Ammon's horn (tissue), 1 donor: ENCODE measurements at places on chromosomes 1 and 21.

DNA sequence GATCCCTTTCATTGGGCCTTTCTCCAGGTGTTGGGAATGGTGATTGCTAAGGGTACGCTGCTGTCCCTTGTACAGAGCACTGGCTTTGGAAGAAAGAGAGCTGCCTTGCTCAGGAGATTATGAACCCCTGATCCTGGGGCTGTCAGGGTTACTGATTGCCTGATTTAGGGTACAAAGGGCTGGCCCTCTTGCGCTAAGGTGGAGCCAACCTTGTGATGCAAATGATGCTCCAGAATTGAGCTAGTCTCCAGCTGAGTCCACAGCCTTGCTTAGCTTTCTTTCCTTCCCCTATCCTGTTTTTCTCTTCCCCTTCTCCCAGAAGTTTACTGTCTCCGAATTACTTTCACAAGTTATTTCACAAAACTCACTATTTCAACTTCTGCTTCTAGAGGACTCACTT is 334.7 kb downstream of the AMY1C start:
- DNase-seq = no peak

GRCh38 chr1:67058761-67059160 is 4.8 kb upstream of the SLC35D1 start:
- DNase-seq = no peak

DNA sequence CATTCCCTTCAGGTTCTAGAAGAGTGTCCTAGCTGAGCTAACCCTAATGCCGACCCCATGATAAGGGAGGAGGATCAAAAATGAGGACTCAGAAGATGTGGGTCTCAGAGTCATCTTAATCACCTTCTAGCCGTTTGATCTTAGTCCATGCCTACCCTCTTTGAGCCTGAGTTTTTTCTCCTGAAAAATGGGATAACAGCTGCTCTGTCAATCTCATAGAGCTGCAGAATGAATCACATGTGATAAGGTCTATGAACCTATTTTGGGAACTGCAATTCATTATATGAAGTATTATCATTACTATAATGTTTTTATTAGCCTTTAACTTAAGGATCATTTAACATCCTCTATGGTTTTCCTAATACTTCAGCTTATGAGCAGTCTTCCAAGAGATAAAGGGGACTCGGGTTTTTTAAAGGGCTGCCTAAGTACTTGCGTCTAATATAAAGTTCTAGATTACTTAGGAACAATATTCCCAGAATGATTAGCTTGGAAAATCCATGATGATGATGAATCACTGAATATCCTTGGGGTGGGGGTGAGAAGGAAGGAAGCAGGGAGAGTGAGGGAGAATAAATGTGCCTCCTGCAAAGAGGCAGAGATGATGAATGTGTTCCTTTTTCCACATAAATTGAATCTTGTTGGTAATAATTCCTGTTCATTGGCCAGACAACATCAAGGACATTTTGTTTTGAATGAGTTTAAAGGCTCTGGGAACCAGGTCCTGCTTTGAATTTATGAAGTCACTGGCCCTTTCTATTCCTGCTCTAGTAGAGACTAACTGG is 66.8 kb downstream of the COLGALT2 start:
- DNase-seq = no peak

DNA sequence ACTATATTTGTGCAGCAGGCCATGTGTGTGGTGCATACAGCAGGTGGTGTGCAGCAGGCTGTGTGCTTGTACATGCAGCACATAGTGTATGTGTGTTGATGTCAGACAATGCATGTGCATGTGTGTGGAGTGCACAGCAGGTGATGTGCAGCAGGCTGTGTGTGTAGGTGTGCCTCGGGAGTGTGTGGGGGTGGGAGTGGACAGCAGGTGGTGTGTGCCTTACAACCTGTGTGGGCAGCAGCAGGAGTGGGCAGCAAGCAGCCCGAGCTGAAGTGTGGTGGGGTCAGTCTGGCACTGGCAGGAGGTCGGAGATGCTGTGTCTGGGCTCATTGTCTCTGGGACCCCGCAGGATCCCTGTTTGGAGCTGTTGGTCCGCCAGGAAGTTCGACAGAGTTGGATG is 29.6 kb downstream of the PTPRF start:
- DNase-seq = no peak

DNA sequence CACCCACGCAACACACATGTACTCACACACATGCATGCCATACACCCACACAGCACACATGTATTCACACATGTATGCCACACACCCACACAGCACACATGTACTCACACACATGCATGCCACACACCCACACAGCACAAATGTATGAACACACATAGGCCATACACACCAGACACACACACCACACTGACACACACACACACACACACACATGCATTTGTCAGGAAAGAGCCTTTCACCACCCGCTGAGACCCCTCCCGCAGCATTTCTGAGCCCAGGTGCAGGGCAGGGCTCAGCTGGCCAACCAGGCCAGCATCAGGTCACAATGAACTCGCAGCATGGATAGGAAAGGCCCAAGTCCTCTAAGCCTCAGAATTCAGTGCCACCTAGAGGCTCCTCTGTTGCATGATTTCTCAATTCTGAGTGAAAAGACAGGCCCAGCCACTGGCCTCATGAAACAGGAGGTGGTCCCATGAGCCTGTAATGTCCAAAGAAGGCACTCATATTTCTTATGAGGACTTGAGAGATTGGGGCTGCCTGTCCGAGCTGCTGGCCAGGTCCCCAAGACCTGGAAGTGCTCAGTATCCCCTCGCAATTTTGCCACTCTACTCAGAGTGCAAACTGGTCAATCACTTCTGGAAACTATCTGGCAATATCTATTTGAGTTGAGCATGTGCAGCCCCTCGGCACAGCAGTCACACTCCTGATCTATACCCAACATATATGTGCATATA is 57.3 kb downstream of the PSMG1 start:
- peak; percentile 66 for DNase-seq

DNA sequence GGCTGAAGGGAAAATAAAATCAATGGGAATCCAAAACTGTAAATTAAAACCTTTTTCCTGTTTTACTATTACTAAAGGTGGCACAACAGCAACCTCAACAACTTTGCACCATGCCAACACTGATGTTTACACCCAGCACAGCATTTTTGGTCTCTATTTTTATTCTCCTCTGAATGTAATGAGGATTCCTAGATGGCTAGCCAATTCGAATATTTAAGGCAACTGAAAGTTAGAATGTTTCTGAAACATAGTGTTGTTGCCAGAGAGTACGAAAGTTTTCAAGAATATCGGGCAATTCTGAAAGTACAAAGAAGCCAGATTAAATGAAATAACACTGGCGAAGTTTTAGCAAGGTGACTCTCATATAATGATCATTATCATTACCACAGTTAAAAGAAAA is 40.7 kb downstream of the CHODL start:
- no peak for DNase-seq

DNA sequence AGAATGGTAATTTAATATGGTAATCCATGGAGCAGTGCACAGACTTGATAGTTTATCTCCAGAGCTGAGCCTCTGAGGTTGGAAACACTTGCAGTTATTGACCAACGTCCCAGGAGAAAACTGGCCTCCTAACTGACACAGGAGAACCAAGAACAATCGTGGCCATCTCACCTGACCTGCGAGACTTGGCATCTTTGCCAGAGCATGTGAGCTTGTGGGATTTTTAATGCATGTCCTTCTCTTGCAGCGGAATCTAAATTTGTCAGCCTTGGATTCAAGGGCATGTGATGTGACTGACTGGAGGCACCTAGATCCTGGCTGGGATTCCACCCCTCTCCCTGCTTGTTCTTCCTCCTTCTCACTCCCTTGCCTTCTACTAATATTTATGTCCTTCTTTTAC is 27.8 kb upstream of the SLC26A9 start:
- no peak for DNase-seq

DNA sequence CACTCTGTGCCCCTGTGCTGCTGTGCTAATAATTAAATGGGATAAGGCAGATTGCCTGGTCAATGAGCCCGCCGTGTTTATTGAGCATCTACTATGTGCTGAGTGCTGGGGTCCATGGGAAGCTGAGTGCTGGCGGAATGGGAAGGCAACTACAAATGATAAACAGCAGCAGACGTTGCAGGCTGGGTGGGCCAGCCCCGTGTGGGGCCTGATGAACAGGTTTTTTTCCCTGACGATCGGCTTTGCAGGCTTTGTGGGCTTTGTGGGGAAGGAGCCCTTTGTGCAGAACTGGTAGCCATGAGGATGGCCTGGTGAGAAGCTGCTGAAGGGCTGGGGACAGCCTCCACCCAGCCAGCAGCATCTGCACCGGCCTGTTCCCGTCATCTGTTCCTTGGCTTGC is 3.5 kb downstream of the PDE9A start:
- DNase-seq = no peak

DNA sequence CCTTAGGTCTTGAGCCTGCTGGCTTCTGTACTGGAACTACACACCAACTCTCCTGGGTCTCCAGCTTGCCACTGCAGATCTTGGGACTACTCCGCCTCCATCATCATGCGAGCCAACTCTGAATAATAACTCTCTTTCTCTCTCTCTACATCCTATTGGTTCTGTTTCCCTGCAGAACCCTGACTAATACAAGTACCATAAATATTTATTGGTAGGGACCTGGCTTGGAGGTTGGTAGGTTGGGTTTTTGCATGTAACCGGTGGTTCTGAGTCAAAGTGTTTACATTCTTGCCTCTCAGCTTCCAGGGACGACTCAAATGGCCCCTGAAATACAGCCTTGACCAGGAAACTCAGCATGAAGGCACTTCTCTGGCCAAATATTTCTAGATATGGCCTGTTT is 110.4 kb downstream of the KCND3 start:
- DNase-seq = peak; percentile 36

GRCh38 chr1:36151134-36151844 is 2.0 kb upstream of the TRAPPC3 start:
- DNase-seq = no peak

GRCh38 chr1:160375788-160376524 is 9.1 kb downstream of the NHLH1 start:
- DNase-seq = no peak

DNA sequence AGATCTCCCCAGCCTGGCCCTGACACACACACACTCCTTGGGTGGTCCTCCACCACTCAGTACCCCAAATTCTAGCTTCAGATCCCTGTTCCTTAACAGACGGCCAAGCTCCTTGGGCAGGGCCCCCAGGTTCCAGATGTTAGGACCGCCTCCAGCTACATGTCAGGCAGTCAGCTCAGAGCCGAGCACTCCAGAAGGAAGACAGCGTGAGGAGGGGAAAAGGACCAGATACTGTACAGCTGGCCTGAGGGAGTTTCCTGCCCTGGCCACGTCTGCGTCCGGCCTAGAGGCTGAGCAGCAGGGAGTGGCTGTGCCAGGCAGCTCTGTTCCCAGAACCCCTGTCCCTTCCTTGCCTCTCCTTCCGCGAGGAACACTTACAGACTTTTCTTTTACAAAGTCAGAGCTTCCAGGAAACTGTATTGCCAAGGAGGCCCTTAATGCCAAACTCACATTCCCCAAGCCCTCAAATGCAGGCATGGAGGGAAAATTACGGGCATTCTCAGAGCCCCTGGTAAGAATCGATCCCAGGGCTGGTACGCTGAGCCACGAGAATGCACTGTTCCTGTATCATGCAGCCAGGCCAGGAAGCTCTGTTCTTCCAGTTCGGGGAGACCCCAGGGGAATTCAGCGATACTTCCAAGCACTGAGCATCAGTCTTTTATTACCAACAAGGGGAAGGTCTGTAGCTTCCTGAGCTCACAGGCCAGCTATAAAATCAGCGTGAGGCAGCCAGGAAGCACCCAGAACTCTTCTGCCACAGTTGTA is 45.2 kb upstream of the CNTN2 start:
- DNase-seq = no peak

GRCh38 chr1:233295975-233296322 is 424 bp upstream of the PCNX2 start:
- no peak for DNase-seq

DNA sequence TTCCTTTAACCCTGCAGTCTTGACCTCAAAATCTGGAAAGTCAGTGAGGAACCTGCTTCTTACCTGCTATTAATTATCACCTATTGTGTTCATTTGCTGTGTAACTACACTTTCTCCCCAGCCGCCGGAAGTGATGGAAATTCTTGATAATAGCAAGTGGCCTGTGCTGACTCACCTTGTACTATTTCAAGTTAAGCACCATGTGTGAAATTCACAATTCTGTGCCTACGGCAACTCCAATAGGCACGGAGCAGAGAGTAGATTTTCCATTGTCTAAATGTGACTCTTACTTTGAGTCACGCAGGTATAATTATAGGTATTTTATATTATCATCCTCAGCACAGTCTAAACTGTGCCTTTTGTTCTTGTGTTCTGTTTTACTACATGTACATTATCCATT is 466.8 kb downstream of the KIF26B start:
- no peak for DNase-seq

- DNase-seq = peak; percentile 85
Measured at GRCh38 chr1:6519935-6520671, 28.6 kb upstream of the PLEKHG5 start.

DNA sequence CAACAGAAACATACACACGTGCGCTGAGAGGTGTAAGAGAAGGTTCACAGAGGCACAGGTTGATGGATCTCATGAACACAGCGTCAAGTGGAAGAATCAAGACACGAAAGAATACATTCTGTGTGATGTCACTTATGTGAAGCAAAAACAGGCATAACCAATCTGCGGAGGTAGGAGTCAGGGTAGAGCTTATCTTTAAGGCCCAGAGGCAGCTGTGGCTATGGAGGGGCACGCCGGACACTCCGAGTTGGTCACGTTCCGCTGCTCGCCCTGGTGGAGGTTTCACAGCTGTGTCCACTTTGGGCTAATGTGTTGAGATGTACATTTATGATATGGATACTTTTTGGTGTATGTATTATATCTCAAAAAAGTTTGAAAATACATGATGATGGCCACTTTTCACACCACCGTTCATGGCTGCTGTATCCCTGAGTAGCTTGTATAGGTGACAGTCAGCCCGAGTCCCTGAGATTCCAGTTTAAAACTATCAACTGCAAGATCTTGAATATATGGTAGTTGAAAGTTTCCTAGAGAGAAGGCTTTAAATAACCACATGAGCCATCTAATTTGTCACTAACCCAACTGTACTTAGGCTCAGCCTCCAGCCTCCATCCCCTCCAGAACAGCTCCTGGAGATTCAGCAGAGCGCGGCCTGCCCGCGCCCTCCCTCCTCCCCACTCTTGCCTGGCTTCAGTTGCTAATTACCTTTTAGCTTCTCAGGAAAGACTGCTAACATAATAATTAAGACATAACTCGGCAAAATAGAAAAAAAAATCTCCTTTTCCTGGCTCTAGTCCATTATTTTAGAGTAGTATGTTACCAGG is 6.7 kb upstream of the ADARB1 start:
- DNase-seq = no peak
